ENCODE measurements at places on chromosomes 6 and 20.
A peak's percentile ranks its signal among the peaks of the same experiment; 100 is the strongest.

- no peak for DNase-seq
Observed at GRCh38 chr6:149483334-149483725, 1.5 kb downstream of the ZC3H12D start.

GRCh38 chr20:17943343-17943742 is 25.3 kb downstream of the SNX5 start:
- no peak for DNase-seq

DNA sequence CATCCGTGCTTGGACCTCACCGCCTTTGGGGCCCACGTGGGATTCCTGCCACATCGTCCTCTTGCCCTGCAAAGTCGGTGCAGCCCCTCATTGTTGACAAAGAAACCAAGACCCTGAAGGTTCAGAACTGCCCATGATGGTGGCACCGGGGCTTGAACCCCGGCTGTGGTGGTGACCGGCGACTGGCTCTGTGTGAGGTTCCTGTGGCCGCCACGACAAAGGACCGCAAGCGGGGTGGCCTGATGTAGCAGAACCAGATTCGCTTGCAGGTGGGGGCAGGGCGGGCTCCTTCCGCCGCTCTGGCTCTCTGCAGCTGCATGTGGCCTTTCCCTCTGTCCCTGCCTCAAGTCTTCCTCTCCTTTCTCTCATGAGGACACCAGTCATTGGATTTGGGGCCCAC is 28.7 kb downstream of the SLCO4A1 start:
- DNase-seq: no peak

DNA sequence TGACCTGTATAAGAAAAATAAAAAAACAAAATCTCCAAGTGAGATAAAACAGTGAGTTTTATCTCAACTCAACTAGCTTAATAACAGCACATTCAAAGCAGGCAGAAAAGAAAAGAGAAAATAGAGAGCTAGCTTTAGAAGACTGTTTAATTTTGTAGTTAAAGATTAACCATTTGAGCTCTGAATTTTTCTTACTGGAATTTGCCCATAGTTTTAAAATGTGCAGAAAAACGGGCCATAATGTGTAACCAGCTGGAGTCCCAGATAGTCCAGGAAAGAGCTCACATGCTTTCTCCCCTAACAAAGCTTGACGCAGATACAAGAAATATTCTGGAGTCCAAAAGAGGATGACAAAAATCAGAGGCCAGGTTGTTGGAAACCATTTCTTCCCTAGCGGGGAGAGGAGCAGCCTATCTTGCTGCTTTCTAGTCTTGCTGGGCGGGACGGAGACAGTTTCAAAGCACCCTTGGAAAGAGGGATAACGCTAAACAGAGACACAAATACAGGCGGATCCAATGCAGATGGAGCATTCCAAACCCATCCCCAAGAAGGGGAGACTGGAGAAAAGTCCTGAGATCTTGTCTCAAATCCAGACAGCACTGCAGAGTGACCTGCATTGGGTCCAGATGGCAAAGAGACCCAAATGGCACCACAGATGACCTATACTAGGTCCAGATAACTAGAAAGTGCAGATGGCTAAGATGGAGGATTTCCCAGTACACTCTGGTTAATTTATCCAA is 16.1 kb downstream of the TTK start:
- DNase-seq: no peak

DNA sequence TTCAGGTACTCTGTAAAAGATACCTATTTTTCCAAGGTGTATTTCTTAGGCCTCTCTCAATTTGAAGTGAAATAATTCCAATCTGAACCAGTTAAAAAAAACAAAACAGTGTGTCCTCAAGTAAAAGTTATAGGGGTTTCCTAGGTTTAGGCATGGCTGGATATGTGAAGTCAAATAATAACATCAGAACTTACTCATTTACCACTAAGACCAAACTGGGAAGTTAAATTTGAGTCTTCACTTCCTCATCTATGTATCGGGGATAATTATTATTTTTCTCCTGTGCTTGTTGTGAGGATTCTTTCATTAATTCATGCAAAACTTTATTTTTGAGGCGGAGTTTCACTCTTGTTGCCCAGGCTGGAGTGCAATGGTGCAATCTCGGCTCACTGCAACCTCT is 86.2 kb upstream of the PTPRK start:
- no peak for DNase-seq

- DNase-seq: no peak
Observed at GRCh38 chr6:164795056-164795815, 514.2 kb downstream of the C6orf118 start.

DNA sequence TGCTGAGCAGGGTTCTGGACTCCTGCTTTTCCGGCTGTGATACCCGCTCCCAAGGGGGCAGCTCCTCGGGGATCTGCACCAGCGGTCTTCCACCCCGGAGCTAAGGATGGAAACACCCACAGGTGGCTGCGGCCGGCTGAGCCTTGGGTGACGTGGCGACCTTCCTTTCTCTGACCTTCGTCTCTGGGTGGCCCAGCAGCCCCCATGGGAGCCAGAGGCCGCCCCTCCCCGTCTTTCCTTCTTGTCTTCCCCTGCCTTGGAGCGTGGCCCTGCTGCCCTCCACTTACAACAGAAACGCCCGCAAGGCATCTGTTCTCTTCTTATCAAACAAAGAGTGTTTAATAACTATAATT is 405.7 kb downstream of the TAF4 start:
- DNase-seq: no peak

GRCh38 chr6:153215242-153215641 is 84.2 kb upstream of the RGS17 start:
- DNase-seq: no peak

DNA sequence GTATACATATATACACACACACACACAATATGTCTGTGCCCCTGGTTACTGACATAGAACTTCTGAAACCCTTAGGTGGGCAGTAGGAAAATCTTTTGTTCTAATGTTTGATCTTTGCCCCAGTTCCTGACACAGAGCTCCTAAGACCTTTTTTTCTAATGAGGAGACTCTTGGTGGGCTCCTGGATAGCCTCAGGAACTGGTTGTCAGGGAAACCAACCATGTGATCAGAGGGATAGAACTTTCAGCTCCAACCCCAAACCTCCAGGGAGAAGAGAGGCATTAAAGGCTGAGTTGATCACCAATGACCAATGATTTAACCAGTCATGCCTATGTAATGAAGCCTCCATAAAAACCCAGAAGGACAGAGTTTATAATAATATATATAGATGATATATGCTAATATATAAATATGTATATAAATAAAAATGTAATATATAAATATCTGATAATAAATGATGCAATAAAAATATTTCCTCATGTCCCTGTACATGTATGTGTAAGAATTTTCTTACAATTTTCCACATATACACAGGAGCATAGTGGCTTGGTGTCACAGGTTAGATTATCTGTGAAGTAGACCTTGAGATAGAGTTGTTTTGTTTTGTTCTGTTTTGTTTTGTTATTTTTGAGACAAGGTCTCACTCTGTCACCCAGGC is 93.3 kb downstream of the GPX5 start:
- DNase-seq: no peak

DNA sequence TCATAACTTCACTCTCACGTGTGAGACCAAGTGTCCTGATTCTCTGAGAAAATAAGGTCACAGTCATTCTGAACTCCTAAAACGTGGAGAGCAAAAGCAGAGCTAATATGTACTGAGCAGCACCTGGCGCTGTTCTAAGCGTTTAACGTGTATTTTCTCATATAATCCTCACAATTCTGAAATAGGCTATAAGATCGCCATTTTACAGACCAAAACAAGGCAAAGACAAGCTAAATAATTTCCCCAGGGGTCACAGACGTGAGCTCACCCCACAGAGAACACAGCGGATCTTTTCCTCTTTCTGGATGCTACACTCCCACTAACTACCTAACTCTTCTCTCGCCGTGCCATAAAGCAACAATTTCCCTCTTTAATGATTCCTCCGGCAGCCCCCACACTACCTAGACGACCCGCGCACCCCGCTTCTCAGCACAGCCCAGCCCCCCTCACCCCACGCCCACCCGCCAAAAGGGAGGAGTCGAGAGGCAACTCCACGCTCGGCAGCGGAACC is 636 bp downstream of the SUPT3H start:
- no peak for DNase-seq

GRCh38 chr6:50270415-50270814 is 220.7 kb upstream of the DEFB112 start:
- DNase-seq: no peak

DNA sequence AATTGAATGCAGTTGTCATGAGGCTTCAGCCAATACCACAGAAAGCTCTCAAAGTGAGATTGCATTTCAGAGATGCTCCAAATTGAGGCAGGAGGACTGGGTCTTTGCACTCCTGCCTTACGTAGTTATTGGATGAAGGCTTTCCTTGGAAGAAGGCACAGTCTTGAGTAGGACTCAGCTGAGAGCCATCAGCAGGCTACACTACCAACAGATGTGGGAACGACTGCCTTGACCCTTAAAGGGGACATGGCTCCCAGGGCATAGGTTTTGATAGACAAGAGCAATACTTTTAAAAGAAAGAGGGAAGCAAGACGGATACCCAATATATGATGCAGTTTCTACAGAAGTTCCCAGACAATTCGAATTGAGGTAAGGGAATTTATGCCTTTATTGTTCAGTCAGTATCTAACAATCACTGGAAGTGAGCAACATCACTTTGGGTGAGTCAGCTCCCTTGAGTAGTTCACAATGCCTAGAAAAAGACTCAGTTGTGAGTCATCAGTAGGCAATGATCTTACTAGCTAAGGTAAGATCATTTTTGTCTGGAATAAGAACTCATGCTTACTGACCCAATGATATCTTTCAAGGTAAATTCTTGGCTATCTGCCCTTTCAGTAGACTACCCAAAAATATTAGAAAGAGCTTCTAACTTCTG is 390.8 kb downstream of the GJA1 start:
- no peak for DNase-seq

GRCh38 chr20:33434434-33434833 is 9.1 kb downstream of the SNTA1 start:
- no peak for DNase-seq

GRCh38 chr6:28003059-28003458 is 46.0 kb downstream of the OR2B6 start:
- DNase-seq: peak; percentile 22

DNA sequence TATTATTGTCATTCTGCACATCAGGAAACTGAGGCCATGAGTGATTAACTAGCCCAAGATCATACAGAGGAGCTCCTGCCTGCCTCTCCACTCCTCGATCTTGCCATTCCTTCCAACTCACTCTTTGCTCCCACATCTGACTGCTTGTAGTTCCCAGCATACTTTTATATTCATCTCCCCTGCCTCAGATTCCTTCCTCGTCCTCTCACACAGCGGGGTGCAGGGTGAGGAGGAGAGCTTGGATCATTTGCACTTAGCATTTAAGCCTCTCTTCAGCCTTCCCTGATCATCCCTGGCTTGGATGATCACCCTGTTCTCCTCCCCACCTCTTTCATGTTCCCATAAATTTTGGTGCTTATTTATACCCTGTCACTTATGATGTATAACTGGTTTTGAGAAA is 515.1 kb upstream of the SOX4 start:
- no peak for DNase-seq

GRCh38 chr6:137808191-137808590 is 58.9 kb upstream of the TNFAIP3 start:
- DNase-seq: no peak

- no peak for DNase-seq
Observed at GRCh38 chr20:17385798-17386197, 145.4 kb downstream of the BFSP1 start.

DNA sequence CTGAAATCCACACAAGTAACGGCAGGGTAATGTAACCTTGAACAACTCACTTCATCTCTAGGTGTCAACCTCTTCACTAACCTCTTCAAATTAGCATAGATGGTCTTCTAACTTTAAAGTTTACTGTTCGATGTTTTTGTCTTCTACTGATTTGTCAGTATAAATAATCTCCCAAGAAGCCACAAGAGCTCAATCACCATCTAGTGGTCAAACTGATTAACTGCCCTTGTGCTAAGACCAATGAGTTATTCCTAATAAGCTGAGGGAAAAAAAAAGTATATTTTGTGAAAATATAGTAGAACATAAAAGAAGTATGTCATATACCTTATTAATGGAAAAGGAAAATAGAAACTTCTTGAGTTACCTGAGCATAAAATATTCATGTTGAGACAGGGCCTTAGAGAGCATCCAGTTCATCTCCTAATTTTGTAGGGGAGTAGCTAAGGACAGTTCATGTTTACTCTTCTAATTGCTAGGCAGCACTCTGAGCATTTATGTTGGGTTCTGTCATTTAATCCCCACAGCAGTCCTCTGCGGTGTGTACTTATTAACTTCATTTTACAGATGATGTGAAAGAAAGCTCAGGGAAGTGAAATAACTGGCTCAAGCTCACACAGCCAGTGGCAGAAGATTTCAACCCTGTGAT is 317.1 kb downstream of the ESR1 start:
- peak; percentile 75 for DNase-seq

- no peak for DNase-seq
Observed at GRCh38 chr6:33323623-33323948, 6.0 kb upstream of the ZBTB22 start.

- no peak for DNase-seq
Observed at GRCh38 chr6:131858765-131859415, 51.1 kb downstream of the ENPP1 start.

DNA sequence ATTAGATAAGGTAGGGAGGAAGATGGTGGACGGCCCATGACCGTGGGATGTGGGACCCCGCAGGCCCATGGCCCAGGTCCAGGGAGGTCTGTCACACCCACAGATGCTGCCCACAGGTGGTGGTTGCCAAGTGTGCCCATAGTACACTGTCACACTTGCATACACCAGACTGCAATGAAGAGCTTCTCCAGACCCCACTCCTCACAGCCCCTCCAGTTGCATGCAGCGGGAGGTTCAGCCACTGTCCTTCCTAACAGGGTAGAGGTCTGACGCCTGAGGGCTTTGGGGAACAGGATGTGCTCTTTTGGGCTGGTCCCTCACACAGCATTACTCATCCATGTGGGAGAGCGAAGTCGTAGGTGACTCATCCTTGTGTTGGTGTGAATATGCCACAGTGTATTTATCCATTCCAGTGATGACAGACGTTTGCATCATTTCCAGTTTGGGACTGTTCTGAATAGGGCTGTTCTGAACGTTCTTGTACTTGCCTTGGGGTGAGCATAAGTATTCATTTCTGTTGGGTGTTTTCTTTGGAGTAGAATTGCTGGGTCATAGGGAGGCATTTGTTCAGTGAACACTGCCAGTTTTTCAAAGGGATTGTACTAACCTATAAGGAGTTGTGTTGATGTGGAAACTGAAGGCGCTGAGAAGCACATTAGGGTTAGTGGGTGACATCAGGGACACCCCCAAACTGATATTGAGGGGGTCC is 10.1 kb upstream of the PYGB start:
- no peak for DNase-seq

GRCh38 chr6:131281471-131282270 is 146.4 kb downstream of the AKAP7 start:
- DNase-seq: no peak

GRCh38 chr6:130981409-130981808 is 81.6 kb downstream of the EPB41L2 start:
- DNase-seq: no peak

DNA sequence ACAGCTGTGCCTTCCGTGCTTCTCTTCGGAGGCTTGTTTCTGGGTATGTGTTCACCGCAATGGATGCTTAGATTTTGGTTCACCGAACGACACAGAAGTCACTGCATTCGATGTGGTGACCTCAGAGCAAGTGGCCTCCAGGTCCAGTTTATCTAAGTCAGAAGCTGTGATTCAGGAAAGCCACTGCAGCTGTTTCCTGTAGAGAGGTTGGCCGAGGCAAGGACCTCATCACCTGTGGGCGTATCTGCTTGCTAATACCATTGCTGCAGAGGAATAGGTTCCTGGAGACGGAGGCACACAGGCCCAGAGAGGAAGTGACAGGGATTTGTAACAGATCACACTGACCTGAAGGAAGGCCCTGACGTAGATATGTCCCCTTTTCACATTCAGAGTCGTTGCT is 82.7 kb downstream of the FARS2 start:
- DNase-seq: no peak

All from DMS153 (cell line).